ENCODE measurements at places on chromosomes 6 and 20. TPM values are rescaled to one million over a fixed set of nuclear protein-coding genes. Genes with fewer than 3 reads are reported as not detected.

GRCh38 chr20:33099843-33100538 lies 20.5 kb downstream of the BPIFB4 start:
- ATAC-seq, result peak; percentile 66

DNA sequence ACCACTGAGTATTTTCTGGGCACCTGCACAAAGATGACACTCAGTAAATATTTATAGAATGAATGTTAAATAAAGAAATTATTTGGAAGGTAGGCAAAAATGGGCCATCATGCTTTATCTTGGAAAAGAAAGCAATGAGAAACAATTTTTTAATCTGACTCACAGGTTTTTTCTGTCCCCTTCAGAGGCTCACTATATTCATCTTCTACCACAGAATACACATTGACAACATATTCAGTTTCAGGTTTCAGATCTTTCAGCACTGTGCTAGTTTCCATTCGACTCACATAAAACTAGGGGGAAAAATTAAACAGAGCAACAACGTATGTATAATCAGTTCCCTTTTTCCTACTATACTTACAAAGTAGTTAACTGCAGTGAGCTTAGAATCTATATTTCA lies 58.3 kb downstream of the COL12A1 start:
- ATAC-seq, result no peak

GRCh38 chr6:154471609-154472362 lies 38.7 kb downstream of the CNKSR3 start:
- no peak for ATAC-seq

DNA sequence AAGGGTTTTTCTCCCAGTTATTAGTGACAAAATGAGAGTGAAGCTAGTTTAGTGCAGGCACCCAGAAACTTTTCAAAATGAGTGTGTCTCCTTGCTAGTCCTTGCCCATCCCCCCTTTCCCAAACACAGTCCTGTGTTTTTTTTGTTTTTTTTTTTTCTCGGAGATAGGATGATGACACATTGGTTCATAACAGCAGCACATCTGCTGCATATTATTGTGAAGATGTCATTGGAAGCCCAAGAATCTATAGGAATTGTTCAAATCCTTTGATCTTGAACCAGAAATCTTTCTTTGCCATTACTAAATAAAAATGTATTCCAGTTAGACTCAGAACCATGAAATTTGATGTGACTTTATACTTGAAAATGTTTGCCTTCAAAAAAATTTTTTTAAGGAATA lies 162.4 kb downstream of the FRK start:
- ATAC-seq, result no peak

DNA sequence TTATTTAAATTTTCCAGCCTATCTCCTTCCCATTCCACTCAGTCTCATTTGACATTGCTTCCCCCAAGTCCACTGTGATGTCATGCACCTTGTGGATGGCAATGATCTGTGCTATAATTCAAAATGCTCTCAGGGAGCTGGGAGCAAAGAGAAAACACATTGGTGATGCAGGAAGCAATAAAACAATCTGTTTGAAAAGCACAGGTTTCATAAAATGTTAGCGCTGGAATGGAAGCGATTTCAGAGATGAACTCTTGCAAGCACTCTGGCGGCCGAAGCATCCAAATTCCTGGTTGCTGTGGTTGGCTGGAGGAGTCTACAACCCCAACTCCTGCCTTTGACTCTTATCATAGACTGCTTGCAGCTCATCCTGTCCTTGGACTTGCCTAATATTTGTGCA lies 167.0 kb downstream of the GMPR start:
- no peak for ATAC-seq

- no peak for ATAC-seq
Observed at GRCh38 chr6:158786645-158787304, 32.4 kb downstream of the EZR start.

DNA sequence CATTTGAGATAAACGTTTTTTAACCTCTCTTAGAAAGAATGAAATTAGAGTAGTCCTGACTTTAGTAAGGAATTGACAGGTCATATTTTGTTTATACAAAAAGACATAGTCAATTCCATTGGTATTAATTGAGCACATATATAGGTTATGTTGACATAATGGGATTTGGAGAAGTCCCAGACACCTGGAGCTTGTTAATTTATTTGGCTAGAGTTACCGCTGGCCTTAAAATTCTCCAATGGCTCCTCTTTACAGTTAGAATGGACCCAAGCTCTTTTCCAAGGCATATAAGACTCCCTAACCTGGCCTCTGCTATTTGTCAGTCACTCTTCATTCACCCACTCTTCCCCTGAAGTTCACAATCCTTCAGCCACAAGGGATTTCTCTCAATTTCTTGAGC lies 221.3 kb downstream of the CBLN4 start:
- no peak for ATAC-seq

Gene PLA2G7
- total RNA-seq, result 16.3 TPM

DNA sequence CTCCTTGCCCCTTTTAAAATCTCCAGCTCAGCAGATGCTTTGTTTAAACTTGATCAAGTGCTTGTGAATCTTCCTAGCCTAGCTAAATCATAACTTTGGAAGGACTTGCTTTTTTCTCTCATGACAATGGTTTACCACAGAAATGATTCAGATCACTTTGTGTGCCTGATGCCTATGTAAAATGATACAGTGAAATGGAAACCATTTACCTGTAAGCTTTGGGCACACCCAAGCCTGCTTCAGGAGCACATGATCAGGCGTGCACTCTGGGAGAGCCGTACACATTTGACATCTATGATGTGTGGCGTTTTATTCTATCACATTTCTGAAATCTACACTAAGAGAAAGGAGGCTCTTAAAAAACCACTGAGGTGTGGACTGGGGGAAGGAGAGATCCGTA lies 41.1 kb downstream of the PTPN1 start:
- no peak for ATAC-seq

Gene IL17A
- total RNA-seq, result not detected

DNA sequence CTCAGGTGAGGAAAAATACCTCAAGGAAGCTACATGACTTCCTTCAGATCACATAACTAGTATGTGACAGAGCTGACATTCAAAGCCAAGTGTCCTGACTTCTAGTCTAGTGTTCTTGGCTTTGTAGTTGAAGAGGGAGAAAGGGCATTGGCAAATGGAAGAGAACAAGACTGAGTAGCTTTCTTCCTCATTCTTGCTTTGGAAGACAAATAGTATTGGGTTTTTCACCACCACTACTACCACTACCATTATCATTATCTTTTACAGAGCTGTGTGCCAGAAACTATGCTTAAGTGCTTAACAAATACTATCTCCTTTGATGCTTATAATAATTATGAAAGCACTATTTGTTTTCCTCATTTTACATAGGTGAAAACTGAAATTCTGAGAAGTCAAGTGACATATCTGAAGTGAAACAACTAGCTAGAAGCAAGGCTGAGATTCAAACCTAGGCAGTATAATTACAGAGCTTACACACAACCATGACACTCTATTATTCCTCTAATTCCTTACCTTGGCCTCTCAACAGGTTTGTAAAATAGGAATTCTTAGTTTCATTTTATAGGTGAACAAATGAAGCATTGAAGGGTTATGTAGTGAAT lies 6.8 kb downstream of the ACSS2 start:
- ATAC-seq, result no peak

Gene TUBB1
- total RNA-seq, result 2.3 TPM

GRCh38 chr6:125363824-125364165 lies 62.0 kb upstream of the HDDC2 start:
- ATAC-seq, result no peak

Gene CST4
- not detected for total RNA-seq

GRCh38 chr6:63573076-63573898 lies 1.0 kb downstream of the LOC128125822 start:
- peak; percentile 29 for ATAC-seq

- ATAC-seq, result no peak
Observed at GRCh38 chr6:89679215-89680120, 40.9 kb upstream of the LYRM2 start.

- ATAC-seq, result peak; percentile 25
Observed at GRCh38 chr6:13767121-13767808, 47.1 kb downstream of the MCUR1 start.

Gene EYA4
- total RNA-seq, result 1.2 TPM

Gene ZSCAN12
- 13.1 TPM for total RNA-seq

- no peak for ATAC-seq
Observed at GRCh38 chr6:158026901-158027589, 45.4 kb downstream of the SYNJ2 start.

DNA sequence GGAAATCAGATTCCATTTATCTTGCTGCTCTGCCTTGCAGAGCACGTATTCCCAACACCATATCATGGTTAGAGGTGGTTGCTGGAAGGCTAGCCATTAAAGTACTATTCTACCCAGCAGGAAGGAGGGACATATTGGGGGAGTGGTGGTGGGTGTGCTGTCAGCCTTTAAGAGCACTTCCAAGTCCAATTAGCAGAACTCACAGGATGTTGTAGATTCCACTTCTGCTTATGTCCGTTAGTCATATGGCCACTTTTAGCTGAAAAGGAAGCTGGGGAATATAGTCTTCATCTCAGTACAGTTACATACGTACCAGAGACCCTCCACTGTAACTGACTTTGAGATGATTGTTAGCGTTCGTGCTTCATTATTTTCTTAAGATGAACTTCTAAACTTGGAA lies 94.4 kb downstream of the SAMD3 start:
- ATAC-seq, result no peak

- no peak for ATAC-seq
Observed at GRCh38 chr6:167295495-167296292, 4.6 kb downstream of the UNC93A start.

DNA sequence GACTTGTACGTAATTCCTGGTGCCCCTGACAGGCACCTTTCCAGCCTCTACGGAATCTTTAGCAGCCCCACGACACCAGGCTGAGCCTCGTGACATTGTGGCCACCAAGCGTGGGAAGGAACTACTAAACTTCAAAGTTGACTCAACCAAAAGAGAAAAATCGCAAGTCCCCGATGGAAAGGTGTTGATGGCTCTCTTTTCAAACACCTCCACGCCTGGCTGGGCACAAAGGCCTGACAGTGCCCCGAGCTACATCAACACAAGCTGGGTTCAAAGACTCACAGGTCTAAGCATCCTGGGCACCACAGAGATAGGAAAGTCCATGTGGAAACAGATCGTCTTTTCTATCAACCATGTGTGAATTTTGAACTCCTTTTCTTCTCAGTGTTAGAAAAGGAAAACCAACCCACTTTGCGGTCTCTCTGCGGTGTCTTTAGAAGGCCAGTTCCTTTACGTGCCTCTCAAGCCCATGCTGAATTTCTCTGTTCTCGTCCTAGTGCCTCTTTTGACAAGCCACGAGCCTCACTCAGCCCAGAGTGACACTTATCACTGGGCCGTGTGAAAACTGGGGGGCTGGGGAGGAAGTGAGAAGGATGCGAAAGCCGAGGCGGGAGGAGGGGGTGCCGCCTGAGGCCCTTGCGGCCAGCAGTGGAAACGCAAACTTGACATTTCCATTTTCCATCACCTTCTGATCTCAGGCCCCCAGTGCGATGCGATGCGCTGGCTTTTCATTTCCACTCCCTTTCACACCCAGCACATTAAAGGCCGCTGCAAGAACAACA lies 59.4 kb downstream of the GFOD1 start:
- peak; percentile 69 for ATAC-seq

- ATAC-seq, result no peak
Observed at GRCh38 chr6:129238991-129239390, 356.1 kb downstream of the LAMA2 start.

- ATAC-seq, result no peak
Observed at GRCh38 chr6:108123481-108123929, 42.3 kb upstream of the NR2E1 start.

DNA sequence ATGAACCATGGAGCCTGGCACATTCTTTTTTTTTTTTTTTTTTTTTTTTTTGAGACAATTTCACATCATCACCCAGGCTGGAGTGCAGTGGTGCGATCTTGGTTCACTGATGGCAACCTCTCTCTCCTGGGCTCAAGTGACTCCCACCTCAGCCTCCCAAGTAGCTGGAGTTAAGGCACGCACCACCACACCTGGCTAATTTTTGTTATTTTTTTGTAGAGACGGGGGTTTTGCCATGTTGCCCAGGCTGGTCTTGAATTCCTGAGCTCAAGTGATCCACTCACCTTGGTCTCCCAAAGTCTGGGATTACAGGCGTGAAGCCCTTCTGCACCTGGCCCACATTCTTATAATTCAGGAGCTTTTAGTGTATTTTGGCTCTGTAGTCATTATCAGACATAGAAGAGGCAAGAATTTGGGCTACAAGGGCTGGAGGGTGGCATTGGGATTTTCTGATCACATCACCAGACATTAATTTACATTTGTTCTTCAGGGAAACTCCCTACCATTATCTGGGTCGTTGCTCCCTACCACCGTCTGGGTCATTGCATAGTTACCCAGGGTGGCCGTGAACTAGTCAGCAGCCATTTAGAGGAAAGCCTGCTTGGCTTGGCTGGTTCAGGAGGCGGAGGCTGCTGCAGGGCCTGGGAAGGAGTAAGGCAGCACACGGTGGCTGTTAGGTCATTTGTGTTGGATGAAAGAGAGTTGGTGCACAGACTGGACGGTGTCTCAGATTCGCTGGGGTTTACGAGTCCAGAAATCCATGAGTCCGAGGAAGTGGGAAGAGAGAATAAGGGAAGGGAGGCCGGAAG lies 17.6 kb downstream of the ARID1B start:
- no peak for ATAC-seq

Gene MAN1A1
- 3.3 TPM for total RNA-seq

DNA sequence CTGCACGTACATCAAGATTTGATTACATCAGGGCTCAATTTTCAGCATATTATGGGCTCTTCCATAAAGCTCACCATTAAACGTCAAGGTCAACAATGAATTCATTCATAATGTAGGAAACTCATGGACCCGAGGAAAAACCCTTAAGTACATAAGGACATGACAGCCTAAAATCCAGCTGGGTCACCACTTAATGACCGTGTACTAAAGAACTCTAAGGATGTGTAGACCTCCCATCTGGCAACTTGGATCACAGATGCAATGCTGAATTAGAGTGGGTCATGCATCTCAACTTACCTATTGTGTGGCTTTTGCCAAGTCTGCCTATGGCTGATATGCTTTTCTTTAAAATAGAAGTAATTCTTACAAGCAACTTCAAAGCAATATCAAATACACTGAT lies 26.7 kb upstream of the DEFB112 start:
- ATAC-seq, result no peak

DNA sequence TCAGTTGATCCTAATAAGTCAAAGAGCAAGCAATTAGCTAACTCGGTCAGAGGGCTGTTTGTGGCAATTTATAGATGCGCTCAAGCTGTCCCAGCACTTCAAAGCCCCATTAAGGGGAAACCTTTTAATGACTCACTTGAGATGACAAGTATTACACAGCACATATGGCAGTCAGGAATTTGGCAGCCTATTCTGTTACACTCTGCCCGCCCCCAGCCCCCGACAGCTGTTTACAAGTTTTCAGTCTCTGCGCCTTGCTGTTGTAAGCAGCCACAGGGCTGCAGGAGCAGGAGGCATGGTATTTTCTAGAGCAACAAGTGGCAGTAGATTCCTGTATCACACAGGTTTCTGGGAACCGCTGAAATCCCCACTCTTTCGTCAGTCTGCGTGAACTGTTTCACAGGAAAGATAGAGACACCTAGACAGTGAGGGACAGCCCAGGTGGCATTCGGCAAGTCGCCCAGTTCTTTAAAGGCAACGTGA lies 263.0 kb downstream of the FOXC1 start:
- peak; percentile 94 for ATAC-seq

Gene PM20D2
- total RNA-seq, result 12.3 TPM

GRCh38 chr6:144036064-144036834 lies 28.2 kb upstream of the PLAGL1 start:
- peak; percentile 56 for ATAC-seq

GRCh38 chr6:56450882-56451739 lies 191.6 kb downstream of the DST start:
- peak; percentile 22 for ATAC-seq

Measured in motor neuron (in vitro differentiated cells).